ENCODE measurements at places on chromosomes 11 and 22.

GRCh38 chr11:133957900-133958299 is 1.1 kb upstream of the IGSF9B start:
- no peak for DNase-seq

DNA sequence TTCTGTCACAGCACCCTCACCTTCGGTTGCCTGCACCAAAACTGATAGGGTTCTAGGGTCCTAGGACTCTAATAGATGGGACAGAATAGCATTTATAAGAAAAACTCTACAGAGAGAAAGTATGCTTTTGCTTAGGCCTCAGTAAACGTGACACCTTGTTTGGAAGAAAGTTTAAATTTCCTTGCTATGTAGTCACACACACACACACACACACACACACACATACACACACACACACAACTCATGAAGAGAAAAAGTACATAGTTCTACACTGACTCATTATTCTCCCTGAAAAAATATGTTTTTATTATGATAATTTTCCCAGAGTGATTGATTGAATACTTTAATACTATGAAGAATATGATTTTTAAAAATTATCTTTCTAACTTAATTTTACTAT is 220.8 kb upstream of the SNX19 start:
- DNase-seq = no peak

GRCh38 chr11:31131760-31132159 is 237.8 kb downstream of the DCDC1 start:
- DNase-seq = no peak

- DNase-seq = no peak
Measured at GRCh38 chr11:56705784-56706396, 7.0 kb downstream of the OR9G1 start.

DNA sequence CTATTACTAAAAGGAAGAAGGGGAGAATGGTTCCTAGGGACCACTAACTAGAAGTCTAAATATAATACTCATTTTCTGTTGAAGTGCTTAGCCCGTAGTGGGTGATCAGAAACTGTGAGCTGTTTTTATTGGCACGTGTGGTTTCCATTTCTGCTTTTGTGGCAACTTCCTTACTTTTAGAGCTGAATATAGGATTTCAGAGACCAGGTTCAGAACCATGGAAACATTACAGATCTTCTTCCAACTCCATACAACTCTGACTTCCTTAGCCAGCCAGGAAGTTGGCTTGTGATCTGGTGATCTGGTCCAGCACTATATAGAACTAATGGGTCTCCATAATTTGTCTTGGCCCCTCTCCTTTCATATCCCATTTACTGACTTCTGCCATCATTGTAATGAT is 2.6 kb upstream of the ME3 start:
- no peak for DNase-seq

DNA sequence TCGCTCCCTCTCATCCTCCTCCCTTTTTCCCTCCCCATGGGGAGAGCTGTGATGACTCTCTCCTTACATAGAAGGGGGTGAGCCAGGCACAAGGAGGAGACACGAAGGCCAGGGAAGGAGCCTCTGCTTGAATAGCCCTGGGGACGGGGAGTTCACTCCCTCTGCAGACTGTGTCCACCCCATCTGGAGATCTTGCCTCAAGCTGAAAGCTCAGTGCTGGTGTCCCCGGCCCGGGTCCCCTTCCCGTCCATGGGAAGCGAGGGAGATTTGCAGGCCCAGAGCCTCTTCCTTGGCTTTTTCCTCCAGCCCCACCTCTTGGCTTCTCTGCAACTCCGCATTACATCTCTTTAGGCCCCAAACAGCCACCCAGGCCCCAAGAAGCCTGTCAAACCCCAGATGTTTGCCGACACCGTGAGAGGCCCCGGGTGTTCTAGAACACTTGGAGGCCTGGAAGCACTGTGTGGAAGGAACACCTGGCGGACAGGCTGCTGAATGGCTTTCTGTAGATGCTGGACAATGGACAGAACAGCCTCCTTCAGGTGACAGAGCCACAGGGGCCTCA is 32.3 kb downstream of the LINC01488 start:
- DNase-seq = no peak

DNA sequence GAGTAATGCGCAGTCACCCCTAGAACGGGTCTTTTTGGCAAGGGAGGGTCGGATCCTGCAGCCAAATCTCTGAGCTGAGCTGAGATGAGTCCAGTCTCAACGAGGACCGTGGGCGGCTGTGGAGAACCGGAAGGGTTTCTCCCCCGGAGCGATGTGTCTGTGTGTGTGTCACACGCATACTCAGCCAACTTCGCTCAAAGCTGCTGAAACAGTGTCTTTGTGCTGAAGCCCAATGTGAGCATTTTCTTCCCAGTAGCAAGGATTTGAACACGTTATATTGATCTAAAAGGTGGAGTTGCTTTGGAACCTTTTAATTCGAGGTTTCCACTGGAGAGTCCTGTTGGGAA is 1.4 kb upstream of the CELSR1 start:
- no peak for DNase-seq

GRCh38 chr11:125679397-125679796 is 1.2 kb downstream of the ACRV1 start:
- DNase-seq = no peak

DNA sequence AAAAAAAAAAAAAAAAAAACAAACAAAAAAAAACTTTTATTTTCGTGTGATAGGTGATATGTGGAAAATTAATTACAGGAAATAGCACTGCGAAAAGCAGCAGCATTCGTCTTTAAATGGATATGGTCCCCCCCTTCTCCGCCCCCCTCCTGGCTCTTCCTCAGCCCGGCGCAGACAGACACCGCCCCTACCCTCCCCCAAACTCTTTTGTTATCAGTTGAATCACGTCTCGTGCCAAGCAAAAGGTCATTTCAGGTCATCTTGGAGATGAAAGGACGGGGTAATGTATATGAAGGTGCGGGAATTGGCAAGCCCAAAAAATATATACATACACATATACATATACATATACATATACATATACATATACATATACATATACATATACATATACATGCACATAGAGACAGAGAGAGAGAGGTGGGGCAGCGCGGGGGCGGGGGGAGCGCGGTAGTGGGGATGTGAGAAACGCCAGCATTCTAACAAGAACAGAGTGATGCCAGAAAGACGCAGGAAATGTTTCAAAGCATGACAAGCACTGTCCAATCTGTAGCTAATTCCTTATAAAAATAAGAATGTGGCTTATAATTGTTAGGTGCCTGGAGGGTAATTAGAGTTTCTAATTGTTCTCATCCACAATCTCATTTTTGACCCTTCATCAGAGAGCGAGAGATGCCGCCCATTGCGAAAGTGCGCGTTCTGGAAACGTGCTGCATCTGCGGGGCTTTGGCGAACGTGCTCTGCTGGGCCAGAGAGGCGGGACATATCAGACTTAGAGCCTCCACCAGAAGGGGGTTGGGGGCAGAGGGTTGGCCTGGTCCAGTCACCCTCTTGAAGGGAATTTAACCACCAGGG is 214.5 kb upstream of the UBASH3B start:
- no peak for DNase-seq

DNA sequence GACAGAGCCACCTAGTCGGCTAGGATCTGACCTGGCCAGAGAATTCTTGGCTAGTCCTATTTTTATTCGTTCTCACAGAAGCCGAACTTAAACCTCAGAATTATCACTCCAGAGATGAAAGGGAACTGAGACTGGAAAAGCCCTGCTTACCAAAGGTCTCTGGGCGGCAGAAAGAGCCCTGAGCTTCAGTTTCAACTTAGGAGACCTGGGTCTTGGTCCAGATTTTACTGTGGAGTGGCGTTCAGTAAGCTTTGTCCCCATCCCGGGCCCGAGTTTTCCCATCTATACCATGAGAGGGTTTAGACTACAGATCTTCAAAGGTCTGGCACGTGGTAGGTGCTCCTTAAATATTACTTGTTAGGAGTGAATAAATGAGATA is 516 bp downstream of the NEU3 start:
- DNase-seq = no peak

GRCh38 chr11:64165481-64165841 is 452 bp downstream of the MACROD1 start:
- peak; percentile 17 for DNase-seq

- DNase-seq = no peak
Measured at GRCh38 chr11:93494357-93494756, 48.8 kb downstream of the SMCO4 start.

- no peak for DNase-seq
Measured at GRCh38 chr22:32623943-32624342, 149.3 kb downstream of the FBXO7 start.

- DNase-seq = no peak
Measured at GRCh38 chr22:39177456-39177775, 24.9 kb upstream of the CBX7 start.

GRCh38 chr11:85941380-85941973 is 86.3 kb downstream of the CCDC83 start:
- DNase-seq = peak; percentile 62

GRCh38 chr11:12995188-12995587 is 13.9 kb upstream of the RASSF10 start:
- DNase-seq = no peak

DNA sequence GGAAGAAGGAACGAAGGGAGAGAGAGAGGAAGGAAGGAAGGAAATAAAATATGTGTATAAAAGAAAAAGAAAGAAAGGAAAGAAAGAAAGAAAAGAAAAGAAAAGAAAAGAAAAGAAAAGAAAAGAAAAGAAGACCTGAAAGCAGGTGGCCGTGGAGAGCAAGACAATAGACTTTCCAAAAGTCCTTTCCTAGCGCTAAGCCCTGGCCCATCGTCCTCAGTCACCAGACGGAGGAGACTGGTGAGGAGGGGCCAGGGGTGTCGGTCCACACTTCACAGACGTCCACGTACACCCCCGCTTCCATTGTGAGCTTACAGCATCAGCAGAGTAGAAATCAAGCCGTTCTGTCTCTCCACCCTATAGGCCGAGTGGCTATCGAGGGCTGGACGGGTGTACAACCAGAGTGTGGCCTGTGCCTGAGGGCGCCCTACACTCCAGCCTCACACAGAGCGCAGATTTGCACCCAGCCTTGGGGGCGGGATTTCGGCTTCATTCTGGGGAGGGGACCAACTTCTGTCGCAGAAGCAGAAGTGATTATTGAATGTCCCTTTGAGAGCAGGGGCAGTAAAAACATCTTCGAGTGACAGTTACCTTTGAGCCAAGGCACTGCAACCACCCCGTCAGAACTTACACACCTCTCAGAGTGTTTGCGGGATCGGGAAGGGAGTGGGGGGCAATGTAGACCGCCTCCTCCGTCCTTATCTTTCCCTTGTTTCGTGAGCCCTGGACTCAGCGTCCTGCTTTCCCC is 2.0 kb upstream of the BSX start:
- no peak for DNase-seq

- DNase-seq = no peak
Measured at GRCh38 chr11:36451681-36452080, 58.4 kb downstream of the TRAF6 start.

DNA sequence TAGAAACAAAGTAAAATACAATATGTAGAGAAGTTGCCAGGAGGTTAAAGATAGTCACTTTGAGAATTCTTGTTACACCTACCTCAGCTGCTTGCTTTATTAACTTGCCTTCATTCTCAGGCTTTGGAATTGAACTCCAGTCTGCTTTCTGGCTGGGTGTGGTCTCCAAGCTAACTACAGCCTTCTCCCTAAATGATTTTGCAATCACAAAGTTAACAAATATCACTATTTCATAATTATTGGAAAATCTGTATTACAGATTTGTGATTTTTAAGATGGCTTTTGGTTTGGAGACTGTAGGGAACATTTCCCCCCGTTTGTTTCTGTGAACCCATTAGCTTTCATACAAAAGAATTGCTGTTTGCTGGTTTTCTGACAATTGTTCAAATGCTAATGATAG is 2.2 kb downstream of the PLAAT5 start:
- no peak for DNase-seq

DNA sequence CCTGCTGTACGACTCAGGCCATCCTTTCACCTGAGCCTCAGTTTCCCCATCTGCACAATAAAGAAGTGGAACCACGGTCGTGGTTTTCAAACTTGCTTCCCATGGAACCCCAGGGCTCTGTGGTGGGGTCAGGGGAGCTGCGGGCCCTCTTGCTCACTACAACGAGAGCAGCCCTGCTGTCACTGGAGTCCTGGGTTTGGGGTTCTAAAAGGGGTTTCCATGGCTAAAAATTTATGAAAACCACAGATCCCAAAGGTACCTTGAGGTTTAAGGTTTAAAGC is 45.4 kb upstream of the CARS1 start:
- DNase-seq = no peak

- peak; percentile 1 for DNase-seq
Measured at GRCh38 chr11:31509051-31509428, 382 bp downstream of the IMMP1L start.

DNA sequence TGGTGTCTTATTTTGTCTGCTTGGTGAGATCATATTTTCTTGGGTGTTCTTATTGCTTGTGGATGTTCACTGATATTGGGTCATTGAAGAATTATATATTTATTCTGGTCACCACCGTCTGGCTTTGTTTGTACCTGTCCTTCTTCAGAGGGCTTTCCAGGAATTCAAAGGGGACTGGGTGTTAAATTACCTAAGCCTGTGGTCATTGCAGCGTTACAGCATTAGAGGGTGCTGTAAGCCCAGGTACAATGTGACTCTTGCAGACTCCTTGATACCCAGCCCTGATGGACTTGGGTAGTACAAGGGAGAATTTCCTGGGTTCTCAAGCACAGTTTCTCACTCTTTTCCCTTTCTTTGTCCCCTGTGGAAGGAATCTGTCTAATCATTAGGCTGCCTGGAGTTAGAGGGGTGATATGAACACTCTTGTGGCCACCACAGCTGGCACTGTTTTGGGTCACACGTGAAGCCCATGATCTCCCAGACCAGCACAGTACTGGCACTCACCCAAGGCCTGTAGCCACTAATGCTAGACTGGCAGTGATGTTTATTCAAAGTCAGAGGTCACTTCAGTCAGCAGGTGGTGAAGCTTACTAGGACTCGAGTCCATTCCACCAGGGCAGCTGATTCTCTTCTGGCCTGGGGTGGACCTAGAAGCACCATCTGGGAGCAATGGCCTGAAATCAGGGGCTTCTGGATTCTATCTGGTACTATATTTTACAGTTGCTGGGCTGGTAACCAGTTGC is 56.1 kb upstream of the NARS2 start:
- no peak for DNase-seq

- no peak for DNase-seq
Measured at GRCh38 chr22:39296981-39297489, 22.4 kb downstream of the RPL3 start.

DNA sequence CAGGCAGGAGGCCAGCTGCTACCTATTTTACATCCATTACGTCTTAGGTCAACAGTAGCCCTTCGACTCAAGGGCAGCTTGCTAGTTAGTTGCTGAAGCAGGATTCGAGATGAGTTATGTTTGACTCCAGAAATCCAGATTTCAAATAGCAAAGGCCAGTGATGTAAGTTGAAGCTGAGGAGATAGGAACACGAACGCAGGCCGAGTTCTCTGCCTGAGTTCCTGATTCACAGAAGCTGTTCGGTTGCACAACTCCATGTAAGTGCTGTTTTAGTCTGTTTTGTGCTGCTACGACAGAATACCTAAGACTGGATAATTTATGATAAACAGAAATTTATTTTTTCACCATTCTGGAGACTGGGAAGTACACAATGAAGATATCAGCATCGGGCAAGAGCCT is 111.2 kb downstream of the SLC1A2 start:
- no peak for DNase-seq
